Midbrain (tissue), 1 donor: ENCODE measurements at places on chromosomes 5 and 9.

DNA sequence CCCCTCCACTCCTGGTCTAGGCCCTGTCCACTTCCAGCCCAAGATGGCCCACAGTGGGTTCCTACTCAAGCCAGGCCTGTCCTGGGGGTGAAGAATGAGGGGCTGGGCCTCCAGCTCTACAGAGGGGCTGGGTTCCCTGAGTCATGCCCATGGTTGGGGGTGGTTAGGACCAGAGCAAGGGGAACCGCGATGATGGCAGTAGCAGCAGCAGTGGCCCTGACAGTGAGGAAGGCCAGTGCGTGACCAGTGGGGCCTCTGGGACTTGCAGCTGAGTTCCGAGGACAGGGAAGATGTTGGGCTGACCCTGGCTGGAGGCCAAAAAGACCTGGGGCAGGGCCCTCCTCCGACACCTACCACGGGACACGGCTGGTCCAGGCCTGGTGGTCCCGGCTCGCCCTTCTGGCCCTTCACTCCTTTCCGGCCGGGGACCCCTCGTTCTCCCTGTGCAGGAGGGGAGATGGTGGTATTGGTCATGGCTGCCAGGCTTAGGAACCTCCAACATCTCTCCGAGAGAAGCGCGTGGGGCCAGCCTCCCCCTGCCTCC is 9.2 kb upstream of the PHYKPL start:
- peak; percentile 5 for DNase-seq

GRCh38 chr5:96084874-96085506 is 123.3 kb upstream of the ELL2 start:
- no peak for DNase-seq

DNA sequence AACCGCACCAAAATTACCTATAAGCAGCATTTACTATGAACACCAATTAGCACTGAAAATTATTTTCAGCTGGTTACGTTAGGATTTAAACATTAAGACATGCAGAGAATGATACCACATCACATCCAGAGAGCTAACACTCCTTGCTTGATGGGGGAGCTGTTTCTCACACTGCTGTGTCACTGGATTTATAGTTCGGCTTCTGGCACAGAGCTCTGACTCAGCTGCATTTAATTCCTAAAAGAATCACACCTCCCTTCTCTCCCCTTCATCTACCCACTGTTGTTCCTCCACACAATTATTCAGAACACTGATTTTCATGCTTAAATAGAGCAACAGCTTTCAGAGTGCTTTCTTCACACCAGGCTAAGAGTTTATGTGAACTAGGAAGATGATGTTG is 82.6 kb upstream of the SV2C start:
- DNase-seq, result no peak

- no peak for DNase-seq
Measured at GRCh38 chr5:170532935-170533334, 29.1 kb downstream of the KCNIP1 start.

- DNase-seq, result no peak
Measured at GRCh38 chr5:43638107-43638506, 35.1 kb downstream of the NNT start.

DNA sequence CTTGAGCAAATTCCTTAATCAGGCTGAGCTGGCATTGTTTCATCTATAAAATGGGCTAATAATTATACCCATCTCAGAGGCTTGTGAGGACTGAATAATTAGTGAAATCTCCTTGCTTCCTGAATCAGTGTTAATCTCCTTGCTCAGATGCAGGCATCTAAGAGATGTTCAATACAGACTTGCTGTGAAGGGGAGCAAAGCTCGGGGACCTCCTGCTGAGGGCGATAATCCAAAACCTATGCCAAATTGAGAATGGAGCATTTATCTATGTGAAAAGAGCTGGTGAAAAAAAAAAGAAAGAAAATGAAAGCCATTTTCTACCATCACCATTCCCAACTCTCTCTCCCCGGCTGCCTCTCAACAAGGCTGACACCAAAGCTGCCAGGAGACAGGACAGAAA is 37.3 kb downstream of the ADRA1B start:
- no peak for DNase-seq

DNA sequence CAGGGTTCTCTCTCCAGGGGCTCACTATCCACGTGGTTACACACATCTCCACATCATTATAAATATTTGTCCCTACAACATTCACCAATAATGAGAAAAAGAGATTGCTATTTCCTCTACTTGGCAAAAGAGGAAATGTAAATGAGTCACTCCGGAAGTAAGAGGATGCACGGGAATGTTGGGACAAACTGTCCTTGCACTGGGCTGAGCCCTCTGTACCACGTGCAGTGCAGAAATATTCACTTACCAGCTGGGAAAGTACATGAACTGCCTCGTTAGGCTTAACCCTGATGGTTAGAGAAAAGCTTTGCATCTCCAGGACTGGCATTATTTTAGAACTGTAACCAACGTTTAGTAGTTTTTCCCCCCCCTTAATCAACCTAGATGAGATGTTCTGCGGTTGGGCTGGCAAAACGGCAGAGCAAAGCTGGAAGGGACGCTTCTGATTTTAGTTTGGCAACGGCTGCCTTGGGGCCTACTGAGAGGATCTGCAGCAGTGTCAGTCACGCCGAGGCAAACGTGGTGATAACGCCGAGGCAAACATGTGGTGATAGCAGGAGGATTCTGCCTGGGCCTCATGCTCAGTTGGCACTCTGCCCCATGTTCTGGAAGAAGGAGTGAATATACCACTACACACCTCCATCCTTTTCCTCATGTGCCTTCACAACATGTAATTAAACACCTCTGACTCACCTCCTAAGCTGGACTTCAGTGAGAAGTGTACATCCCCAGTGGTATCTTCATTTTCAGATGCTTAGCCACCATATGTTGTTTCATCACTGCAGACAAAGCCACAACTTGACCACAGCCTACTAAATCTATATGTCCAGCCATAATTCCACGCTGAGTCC is 661.4 kb upstream of the KLF4 start:
- no peak for DNase-seq

DNA sequence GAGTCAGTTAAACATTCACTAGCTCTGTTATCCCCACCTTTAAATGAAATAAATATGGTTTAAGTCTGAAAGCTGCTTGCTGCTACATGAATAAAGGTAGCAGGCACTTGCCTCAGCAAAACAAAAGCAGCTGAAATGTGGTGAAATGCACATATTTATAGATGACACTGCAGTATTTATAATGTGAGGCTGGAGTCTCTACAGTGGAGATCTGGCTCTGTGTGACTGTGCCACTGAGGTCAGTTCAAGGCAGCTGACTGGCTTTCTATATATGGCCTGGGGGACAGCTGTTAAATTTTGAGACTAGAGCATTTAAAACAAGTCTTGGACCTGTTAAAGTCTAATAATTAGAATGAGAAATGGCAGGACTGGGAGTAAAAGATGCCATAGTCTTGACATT is 859.6 kb upstream of the SEMA6A start:
- no peak for DNase-seq

DNA sequence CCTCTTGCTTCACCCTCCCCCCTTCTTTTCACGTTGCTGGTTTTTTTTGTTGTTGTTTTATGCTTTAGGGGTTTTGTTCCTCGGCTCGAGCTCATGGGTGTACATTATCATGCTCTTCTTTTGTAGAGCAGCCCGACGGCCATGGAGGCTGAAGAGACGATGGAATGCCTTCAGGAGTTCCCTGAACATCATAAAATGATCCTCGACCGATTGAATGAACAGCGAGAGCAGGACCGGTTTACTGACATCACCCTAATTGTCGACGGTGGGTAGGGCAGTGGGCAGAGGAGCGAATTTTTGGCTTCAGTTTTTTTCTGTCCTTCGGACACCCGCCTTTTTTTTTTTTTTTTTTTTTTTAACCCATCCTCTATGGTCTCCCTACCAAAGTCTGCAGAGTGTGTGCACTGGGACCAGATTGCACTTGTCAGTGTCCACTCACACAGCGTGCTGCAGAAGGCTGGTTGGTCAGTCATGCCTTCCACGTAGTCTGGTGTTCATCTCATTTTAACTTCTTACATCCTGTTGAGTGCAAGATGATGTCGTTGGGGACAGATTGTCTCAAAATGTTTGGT is 1.3 kb downstream of the ZNF131 start:
- DNase-seq, result peak; percentile 74

DNA sequence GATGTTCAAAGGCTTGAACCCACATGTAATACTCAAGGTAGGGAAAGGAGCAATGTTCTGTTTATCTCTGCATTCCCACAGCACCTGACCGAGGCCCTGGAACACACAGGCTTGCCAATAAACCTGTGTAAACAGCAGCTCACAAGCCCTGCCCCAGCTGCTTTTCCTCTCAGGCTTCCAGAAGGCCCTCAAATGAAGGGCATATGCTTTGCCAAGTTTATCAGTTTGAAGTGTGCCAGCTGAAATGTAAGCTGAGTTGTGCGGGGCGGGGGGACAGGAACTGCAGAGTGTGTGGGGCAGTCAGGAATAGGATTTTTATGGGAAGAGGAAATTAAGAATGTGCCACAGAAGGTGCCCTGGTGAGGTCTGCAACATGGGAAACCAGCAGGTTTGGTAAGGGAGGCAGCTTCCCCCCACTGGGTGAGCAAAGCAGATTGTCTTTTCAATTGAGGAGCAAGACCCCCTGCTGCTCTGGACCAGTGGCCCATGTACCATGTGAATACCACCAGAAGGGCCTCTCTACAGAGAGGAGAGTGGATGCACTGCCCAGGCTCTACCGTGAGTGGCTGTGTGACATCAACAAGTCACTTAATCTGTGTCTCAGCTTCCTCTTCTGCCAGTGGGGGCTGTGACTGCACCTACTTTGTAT is 194.8 kb downstream of the SPOCK1 start:
- DNase-seq, result no peak

GRCh38 chr5:115946655-115947054 is 15.6 kb upstream of the LVRN start:
- DNase-seq, result no peak

DNA sequence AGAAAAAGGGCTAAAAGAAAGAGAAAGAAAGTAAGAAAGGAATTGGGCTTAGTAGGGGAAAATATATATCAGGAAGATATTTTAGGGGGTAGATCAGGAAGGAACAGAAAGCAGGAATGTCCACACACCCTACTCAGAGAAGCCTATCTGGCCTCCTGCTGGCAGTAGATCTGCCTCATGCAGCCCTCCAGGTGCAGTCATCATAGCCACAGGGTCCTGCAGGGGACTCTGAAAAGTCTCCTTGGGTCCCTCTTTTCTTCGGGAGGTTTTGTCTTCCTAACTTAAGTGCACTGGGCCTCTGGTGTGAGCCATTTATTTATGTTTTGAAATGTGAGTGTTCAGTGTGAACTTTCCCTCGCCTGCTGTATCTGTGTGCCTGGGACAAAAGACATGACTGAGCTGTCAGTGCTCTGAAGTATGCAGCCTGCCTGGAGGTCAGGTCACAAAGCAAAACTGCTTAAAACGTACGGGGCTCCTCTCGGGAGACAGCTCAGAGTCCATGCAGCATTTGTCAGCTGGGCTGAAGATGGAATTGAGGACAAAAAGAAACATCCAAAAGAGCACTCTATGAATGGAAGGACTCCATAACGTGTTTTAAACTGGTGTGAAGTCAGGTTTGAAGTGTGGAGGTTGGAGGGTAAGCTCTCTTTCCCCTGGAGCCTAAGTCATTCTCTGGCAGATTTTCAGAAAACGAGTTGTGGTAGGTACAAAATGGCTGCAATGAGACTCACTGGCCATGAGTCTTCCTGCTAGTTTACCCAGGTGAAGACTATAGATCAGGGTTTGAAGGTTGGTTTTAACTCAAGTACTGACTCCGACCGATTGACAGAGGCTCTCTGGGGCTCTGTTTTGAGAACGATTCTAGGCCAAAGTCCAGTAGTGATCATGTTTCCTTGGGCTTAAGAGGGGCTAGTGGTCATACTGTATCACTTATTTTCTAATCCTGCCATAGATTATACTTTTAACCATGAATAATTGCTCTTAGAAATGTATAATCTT is 151.8 kb upstream of the GDNF start:
- DNase-seq, result no peak

DNA sequence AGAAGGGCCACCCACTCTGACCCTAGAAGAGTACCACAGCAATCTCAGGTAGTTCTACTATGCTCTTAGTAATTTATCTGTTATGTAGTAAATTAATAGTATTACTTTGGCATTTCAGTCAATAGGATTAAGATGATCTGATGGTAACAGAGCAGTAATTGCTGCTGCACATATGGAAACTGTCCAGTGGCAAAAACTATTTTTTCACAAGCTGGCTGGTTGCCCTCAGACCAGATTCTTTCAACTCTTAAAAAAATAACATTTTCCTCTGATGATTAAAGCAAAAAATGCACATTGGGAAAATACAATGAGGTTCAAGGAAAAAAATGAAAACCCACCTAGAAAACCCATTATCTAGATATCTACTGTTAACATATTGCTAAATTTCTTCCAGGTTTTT is 19.7 kb downstream of the GLRA1 start:
- no peak for DNase-seq

DNA sequence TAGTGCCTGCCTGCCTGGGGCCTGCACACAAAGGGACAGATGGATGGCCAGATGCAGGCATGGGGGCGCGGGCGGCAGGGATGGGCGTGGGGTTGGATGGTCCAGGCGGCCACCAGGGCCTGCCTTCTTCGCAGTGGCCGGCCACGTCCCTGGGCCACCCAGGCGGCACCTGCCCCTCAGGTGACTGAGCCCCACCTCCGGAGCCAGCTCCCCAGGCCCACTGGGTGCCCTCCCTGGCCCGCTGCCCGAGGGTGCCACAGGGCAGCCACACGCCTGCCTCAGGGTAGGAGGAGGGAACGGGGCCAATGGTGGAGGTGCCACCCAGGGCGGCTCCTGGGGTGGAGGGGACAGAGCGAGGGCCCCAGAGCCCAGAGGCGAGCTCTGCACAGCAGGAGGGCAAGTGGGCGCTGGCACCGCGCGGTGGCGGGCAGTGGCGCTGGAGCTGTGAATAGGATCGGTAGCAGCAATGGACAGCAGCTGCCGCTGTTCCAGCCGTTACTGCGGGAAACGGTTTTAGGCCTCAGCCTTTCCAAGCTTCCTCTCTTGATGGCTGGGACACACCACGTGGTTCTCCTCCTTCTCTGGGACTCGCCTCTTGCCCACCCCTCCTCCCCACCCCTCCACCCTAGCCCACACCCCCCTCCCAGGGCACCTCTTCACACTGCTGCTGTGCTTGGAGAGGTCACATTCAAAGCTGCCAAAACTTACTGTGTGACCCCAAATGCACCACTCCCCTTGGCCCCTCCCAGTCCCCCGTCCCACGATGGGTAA is 19.1 kb downstream of the LHX3 start:
- DNase-seq, result no peak

GRCh38 chr9:120942186-120943001 is 15.8 kb upstream of the TRAF1 start:
- DNase-seq, result peak; percentile 31

- DNase-seq, result no peak
Measured at GRCh38 chr5:161372682-161373344, 173.7 kb downstream of the GABRB2 start.

- DNase-seq, result no peak
Measured at GRCh38 chr9:91720751-91721705, 229.0 kb downstream of the ROR2 start.
